ENCODE measurements at places on chromosomes 1 and 21.

- no peak for DNase-seq
Measured at GRCh38 chr1:173171152-173171551, 36.0 kb downstream of the TNFSF4 start.

DNA sequence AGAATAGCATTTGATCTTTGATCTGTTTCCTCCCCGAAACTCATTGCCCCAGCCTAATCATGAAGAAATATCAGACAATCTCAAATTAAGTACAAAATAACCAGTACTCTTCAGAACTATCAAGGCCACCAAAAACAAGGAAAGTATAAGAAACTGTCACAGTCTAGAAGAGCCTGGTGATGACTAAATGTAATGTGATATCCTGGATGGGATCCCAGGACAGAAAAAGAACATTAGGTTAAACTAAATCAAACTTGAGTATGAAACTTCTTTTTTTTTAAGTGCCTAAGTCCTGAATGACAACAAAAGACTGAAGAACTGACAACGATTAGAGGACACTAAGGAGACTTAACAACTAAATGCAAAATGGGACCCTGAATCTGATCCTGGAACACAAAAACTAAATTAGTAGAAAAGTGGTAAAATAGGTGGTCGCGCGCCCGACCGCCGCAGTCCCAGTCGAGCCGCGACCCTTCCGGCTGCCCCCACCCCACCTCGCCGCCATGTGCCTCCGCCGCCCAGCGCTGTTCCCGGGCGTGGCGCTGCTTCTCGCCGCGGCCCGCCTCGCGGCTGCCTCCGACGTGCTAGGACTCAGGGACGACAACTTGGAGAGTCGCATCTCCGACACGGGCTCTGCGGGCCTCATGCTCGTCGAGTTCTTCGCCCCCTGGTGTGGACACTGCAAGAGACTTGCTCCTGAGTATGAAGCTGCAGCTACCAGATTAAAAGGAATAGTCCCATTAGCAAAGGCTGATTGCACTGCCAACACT is 5.5 kb upstream of the PRKAB2 start:
- DNase-seq = no peak

- DNase-seq = peak; percentile 1
Measured at GRCh38 chr1:218674280-218674773, 329.2 kb downstream of the TGFB2 start.

DNA sequence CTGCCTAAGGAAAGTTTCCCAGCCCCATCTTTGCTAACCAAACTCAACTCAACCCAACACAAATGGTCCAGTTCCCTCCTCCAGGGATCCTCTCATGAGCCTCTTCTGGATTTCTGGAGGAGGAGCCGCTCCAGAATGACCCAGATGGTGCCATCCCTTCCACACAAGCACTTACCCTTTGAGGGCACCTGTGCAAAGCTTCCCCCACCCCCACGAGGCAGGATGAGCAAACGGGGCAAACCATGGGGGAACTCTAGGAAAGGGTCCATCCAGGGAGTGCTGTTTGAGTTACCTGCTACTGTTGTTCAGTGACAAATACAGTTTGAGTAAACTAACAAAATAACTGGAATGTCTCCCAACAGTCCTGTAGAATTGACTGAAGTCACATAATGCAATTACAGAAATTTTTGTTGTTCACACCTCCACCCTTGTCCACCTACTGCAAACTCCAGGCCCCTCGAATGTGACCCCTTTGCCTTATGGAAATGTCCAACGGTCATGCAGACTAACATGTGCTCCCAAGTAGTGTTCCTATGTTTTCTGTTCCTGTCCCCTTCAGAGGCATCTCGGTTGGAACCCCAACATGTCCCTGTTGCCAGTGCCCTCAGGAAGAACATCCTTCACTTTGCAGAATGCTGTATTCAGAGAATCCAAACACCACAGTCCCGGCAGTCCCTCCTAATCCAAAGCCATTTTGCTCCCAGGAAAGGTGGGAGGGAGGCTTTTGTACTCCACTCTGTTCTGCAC is 160.1 kb downstream of the RRAGC start:
- no peak for DNase-seq

DNA sequence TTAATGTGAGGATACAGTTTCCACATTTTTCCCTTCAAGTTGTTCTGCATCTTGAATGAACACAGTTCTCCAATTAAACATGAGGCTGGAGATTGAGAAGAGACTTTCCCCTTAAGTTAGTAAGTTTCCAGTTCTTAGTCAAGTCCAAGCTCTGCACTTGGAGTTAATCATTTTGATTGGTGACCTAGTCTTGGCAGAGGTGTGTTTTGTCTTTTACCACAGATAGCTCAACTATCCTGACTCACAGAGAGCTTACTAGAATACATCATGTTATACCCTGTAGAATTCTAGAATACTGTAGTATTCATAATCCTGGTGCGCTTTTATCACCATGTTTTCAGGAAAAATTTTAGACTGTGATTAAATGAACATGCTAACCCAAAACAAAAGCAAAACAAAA is 129.2 kb downstream of the CYYR1 start:
- DNase-seq = no peak

- DNase-seq = no peak
Measured at GRCh38 chr1:14634486-14634885, 36.0 kb downstream of the KAZN start.

GRCh38 chr1:206794294-206794908 is 22.1 kb upstream of the IL10 start:
- DNase-seq = no peak

GRCh38 chr21:37561506-37561905 is 194.9 kb downstream of the DYRK1A start:
- no peak for DNase-seq

GRCh38 chr1:224525411-224526040 is 90.6 kb upstream of the CNIH3 start:
- no peak for DNase-seq

- peak; percentile 21 for DNase-seq
Measured at GRCh38 chr1:68600049-68600661, 103.3 kb upstream of the DEPDC1 start.

GRCh38 chr1:46277658-46278373 is 25.6 kb downstream of the LRRC41 start:
- peak; percentile 65 for DNase-seq

DNA sequence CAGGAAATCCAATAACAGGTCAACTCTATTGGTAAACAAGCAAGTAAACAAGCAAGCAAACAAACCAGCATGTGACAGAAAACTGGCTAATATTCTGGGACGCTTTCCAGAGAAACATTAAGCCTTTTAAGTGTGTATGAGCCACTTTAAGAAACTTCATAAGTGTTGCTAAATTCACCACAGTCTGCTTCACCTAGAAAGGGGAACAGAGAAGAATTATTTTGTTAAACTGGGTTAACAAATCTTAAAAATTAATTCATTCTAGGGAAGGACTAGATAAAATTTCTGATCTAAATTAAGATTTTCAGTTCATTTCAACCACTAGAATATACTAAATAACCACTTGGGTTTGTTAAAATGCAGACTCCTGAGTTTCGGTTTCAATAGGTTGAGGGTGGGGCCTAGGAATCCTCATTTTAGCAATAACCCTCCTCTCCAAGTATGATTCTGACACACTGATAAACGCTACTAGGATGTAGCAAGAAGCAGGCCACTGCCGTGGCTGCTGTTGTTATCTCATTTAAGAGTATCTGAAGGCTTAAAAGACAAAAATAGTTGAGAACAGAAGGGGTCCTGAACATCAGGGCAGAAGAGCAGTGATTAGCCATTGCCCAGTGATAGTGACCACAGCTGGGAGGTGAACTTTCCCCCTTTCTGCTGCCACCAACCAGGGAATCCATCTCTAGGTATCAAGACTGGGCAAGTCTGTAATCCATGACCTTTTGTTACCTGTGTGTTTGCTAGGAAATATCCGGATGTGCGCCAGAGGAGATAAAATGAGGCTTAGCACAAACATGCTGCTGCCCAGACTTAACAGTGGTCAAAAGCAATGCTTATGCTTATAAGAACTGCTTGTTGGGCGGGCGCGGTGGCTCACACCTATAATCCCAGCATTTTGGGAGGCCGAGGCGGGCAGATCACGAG is 11.2 kb downstream of the CREG1 start:
- DNase-seq = no peak

- DNase-seq = no peak
Measured at GRCh38 chr1:15099441-15100120, 54.0 kb upstream of the TMEM51 start.

GRCh38 chr1:46130606-46131005 is 1.8 kb downstream of the PIK3R3 start:
- DNase-seq = no peak

DNA sequence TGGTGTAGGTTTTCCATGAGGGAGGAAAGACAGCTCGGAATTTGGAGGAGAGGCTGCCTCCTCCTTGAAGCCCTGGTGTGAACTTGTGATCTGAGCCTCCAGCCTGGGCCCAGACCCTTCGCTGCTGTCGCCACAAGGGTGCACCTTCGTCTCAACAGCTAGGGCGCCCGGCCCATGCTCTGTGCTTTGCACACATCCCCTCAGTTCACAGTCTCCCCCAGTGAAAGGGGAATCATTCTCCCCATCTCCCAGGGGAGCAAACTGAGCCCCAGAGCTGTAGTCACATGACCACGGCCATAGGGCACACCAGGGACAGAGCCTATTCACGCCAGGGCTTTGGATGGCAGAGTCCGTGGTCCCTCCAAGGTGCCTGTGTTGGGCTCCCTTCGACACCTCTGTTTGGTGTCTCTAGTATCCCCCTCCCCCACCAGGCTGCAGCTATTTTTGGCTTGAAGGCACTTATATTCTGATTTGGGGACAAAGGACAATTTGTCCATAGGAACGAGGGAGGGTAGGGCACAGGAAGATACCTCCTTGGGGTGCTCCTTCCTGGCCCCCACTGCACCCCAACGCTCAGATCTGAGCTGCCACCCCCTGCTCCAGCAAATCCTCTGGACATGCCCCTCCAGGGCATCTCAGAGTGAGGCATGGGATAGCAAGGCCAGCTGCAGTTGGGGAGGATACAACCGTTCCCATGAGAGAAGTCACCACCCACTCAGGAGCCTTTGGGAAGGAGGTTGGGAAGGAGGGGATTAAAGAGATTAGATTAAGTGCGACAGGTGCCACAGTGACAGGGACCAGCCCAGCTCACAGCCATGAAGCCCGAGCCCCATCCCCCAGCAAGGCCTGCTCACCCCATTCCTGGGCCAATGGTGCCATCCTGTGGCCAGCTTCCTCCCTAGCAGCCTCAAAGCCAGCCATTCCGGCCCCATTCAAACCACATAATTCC is 15.7 kb downstream of the MATN1 start:
- peak; percentile 83 for DNase-seq

Measured in NCI-H1417 (cell line).